ENCODE measurements at places on chromosomes 6 and 20.

DNA sequence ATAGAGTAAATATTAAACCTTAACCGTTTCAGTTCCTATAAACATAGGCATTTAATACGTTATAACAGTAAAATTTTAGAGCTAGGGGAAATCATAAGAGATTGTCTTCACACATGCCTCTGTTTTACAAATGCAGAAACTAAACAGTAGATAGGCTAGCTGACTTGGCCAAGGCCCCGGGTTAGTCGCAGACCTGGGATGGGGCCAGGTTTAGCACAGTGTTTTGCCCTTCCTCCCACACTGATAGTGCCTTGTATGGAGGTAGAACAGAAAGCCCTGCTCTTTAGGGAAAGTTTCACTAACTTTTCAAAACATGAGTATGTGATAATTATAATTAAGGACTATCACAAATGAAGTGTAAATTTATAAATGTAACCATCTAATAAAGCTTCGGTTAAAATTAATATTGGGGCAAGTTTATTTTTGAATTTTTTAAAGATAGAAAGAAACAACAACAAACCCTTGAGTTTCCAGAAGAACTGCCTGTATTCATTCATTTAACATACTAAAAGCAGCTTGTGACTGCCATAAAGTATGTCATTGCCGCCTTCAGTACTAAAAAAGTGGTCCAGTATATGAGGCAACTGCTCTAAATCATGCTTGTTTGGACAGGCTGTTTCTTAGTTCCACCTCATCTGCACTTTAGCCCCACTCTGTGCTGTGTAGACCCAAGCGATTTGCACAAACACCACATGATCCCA lies 62.5 kb upstream of the LOC128125822 start:
- DNase-seq, result peak; percentile 72

DNA sequence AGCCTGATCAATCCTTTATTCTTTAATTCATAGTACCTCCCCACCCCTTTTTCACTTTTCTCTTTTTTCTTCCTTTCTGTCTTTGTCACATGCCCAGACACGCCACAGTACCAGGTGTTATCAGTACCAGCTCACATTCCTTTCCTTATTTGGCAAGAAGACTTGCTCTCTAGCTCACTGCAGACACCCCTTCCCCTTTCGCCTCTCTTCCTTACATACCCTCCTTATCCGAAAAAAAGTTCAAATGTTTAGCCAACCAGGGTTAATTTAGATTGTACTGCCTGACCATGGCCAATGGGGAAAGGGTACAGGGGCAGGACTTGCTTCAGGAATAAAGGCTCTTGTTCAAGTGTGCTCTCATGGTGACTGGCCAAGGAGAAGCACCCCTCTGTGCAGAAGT lies 9.3 kb upstream of the SIRPB2 start:
- peak; percentile 4 for DNase-seq

- no peak for DNase-seq
Measured at GRCh38 chr20:57685146-57685758, 24.6 kb downstream of the PMEPA1 start.

DNA sequence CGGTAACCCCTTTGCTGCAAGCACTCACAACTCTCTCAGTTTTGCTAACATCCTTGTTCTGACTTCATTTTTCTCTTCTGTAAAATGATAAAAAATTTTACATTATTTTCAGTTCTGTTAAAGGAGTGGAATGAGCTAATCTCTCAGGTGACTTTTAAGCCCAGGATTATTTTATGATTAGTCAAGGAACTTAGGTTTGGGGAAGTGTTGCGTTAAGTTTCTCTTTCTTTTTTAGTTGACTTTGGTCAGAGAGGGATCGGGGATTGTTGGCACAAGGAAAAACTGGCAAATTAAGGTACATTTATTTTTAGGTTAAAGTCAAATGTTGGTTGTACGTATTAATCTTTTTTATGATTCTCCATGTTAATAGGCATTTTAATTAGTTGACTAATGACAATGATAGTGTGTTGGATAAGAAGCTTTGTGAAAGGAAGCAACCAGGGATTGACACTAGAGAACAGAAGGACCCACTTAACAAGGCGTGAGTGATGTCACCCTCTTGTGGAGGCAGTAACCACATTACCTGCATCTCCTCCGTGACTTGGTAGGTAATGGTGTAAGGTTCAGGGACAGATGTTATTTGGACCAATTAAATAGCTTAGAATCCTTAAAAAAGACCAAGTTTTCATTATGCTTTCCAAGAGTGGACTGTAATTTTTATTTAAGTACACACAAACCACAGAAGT lies 31.6 kb downstream of the CD83 start:
- no peak for DNase-seq

DNA sequence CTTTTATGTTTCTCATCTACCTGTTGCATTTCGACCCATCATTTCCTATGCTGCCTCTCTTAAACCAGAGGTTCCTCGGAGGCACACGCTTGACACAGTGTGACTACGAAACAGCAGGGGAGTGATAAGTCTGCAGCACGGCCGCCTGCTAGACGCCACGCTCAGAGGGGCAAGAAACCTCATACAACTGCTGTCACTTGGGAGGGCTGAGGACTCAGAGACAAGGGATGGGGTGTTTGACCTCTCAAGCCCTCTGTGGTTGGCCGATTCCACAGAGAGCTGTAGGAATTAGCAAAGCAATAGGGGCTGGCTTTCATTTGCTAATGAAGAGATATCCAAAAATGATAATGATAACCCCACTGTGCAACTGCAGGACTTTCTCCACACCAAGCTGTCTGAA lies 372.5 kb downstream of the ZFAND3 start:
- DNase-seq, result no peak

DNA sequence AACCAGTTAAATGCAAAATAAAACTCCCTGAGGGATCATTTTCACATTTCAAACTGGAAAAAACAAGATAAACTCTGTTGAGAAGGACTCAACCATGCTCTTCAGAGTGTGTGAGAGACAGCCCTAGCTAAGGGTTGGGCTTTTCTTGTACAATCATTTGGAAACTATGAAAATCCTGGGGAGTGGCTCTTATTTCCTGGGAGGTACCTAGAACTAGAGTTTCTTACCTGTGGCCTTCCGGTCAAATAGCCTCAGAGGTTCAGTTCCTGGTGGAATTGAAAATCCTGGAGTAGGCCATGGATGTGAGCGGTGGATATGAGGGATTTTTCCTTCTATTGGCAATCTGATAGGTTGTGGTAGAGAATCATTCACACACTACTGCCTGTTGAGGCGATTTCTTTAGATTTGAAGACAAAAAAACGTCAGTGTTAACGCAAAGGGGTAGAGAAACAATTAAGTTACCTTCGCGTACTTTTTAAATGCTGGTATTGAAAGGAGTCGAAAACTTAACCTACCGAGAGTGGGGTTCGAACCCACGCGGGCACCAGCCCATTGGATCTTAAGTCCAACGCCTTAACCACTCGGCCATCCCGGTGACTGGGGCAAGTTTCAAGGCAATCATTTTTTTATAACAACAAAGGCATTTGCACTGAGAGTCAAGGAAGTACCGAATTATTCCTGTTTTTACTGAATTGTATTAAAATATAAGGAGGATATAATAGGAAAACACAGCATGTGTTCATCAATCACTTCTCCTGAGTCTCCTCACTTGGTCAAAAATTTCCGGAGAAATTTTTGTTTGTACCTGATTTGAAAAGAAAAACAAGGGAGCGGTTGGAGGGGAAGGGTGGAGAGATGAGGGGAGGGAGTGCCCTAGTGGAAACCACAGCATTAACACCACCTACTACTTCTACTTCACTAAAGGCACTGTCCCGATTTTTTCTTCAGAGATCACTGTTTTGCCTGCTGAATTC lies 191.3 kb downstream of the OR2B2 start:
- DNase-seq, result peak; percentile 43

DNA sequence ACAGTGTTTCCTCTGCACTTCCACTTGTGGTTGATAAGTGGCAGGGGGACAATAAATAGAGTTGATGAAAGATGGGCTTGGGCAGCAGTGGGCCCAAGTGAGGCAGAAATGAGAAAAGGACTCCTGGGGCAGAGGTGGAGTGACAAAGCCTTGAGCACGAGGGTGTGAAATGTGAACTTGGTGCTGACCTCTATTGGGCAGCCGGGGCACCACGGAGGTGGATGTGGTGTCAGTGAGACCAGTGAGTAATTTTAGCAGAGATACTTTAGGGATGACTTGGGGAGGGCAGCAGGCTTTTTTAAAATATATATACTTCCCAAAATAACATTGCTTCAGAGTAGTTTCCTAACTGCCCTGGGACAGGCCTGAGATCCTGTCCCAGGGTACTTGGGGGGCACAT lies 30.6 kb upstream of the MYLK2 start:
- DNase-seq, result no peak
